ENCODE measurements at places on chromosomes 4 and X.
A peak's percentile ranks its signal among the peaks of the same experiment; 100 is the strongest.

DNA sequence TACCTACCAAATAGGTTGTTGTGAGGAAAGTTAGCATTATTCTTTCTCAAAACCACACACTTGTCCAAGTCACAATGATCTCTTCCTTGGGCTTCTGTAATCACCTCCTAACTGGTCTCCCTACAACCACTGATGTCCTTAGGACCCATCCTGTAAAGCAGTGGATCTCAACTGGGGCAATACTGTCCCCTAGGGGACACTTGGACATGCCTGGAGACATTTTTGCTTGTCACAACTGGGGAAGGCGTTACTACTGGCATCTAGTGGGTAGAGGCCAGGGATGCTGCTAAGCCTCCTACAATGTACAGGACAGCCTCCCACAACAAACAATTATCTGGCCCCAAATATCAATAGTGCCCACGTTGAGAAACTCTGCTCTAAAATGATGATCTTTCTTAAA, 118.7 kb upstream of the AP1S2 start:
- ATAC-seq: peak; percentile 80

GRCh38 chr4:67521506-67521905, 23.8 kb downstream of the CENPC start:
- no peak for ATAC-seq

- no peak for ATAC-seq
Measured at GRCh38 chr4:54065282-54066087, 1.1 kb upstream of the CHIC2 start.

- ATAC-seq: peak; percentile 95
Measured at GRCh38 chr4:4555916-4556315, 14.1 kb upstream of the STX18 start.

GRCh38 chrX:114272096-114272686, 311.7 kb upstream of the HTR2C start:
- ATAC-seq: no peak

DNA sequence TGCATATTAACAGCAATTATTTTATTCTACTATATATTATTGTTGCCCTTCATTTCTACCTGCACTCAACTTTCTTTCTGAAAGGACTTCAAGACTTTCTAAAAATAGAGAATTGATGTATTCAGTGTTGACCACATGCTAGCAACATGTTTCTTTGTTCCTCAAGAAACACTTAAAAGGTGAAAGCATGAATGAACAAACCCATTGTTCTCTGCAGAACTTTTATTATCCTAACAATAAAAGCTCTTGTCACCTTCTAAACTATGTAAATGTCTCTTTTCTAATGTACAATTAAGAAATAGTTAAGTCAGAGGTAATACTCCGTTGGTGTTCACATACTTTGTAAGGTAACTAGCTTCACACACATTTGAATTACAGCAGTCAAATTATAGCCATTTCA, 638.7 kb downstream of the FSTL5 start:
- ATAC-seq: no peak

GRCh38 chr4:6965329-6965728, 55.7 kb downstream of the TBC1D14 start:
- no peak for ATAC-seq

- peak; percentile 51 for ATAC-seq
Measured at GRCh38 chr4:152778656-152779512, 646 bp downstream of the TIGD4 start.

GRCh38 chrX:131588995-131589394, 45.1 kb downstream of the OR13H1 start:
- peak; percentile 94 for ATAC-seq

GRCh38 chr4:824461-825062, 1.4 kb downstream of the CPLX1 start:
- no peak for ATAC-seq

DNA sequence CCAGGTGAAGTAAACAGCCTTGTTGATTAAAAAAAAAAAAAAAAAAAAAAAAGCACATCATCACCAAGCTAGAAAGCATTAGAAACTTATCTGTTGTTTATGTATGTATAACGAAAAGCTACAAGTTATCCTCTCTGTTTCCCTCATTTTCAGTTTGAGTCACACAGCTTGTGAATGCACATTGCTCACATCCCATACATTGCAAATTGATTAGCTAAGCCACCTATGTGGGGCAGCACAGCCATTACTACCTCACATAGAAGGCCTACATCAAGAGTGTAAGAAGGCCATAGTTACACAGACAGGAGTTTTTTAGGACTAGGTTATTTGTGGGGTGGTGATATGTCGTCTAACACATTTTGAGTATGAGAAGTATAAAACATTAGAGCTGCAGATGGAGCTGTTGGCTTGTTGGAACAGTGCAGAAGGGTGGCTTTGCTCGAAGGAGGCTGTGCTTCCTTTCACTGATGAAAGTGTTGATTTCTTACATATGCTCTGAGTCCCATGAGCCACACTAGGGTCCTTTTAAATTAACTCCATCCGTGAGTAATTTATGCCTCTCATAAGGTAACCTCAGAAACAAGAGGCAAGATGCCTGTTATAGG, 431.6 kb downstream of the GABRG1 start:
- no peak for ATAC-seq

DNA sequence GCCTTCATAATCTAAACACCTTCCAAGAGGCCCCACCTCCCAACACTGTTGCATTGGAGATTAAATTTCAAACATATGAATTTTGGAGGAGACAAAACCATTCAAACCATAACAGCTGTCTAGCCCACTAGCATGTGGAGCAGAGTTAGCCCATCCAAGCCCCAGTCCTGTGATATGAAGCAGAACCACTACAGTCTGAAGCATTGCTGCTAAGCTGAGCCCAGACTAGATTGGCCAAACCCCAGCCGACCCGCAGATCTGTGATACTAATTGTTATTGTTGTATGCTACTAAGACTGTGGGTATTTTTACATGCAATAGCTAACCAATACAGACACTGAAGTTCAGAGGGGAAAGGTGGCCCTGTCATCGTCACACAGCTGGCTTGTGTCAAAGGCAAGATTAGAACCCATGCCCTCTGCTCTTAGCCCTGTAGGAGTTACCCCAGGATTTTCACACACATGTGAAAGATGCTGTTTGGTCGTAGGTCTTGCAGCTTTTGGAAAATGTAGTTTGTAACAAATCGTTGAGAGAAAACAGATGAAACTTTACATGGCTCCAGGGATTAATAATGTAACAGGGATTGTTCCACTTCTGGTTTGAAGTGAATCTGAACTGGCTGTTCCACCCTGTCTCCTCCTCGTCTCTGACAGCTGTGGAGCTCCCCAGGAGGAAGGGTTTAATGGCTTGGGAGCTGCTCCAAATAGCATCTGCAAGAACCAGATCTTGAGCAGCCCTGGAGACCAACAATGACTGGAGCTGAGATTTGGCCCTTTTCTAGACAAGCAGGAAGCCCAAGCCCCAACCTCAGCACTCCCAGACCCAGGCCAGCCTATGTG, 517.5 kb downstream of the MID1IP1 start:
- ATAC-seq: no peak

GRCh38 chrX:144627947-144628346, 619.4 kb upstream of the SPANXN1 start:
- no peak for ATAC-seq

DNA sequence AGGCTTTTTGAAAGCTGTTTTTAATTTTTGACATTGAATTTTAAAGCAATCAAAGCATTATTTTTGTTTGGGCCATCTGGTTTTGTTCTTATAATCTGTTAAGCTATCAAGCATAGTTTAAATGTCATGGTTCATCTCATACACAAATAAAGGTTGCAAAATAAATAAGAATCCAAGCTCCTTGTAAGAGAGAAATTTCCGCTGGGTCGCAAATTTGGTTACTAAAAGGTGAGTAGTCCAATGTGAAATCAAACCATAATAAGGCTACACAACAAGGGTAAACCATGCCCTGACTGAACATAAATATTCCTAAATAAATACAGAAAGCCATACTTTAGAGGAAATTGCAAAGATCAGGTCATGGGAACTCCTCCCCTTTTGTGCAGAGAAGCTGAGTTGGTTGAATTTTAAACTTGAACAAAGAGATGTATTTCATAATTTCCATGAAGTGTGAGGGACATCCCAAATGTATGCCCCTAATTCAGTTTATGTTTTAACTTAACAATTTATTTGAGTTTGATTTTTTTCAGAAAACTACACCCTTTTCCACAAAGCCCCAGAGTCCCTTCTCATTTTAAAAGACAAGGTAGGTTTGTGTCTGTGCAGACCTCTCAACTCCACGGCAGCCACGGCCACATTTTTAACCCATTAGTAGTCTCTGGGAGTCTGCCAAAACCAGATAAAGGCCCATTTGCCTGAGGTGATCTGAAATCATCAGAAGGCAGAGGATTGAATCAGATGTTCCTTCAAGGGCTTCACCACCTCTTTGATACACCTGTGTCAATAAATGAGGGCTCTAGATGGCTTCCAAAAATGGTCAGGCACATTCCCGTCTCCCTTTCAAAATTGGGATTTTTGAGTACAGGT, 85.2 kb downstream of the PLAC1 start:
- peak; percentile 8 for ATAC-seq

DNA sequence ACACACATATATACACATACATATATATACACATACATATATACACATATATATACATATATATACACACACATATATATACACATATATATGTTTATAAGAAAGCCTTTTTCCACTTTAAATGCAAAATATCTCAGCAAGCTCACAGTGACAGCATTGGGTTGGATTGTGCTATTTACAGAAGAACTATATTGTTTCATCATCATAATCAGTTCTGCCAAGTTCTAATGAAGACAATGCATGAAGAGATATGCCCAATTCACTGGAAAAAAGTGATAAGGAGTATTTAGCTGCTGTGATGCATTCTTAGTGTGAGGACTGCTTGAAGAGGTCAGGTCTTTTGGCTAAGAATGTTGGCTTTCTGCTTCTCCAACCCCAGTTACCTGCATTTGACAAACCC, 54.4 kb downstream of the RNF150 start:
- ATAC-seq: no peak
